ENCODE measurements at places on chromosomes 6 and 20.

- DNase-seq: no peak
Observed at GRCh38 chr6:17771609-17772008, 64.9 kb upstream of the NUP153 start.

DNA sequence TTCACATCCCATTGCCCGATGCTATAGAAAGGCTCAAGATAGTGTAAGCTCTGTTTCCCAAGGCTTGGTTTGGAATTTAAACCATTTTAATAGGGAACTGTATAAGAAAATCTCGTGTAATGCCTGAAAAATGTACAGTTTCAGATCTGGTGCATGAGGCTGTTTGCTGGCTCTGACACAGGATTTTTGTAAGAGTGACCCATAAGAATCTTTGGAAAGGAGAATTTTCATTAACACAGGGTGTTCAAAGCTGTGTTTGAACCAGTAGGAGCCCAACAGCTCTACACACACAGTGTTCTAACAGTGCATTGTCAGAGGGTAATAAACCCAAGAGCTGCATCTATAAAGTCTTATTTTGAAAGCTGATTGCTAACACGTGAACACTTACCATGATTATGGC lies 293.5 kb downstream of the PRL start:
- no peak for DNase-seq

- DNase-seq: no peak
Observed at GRCh38 chr6:36249536-36249935, 20.3 kb upstream of the PNPLA1 start.

DNA sequence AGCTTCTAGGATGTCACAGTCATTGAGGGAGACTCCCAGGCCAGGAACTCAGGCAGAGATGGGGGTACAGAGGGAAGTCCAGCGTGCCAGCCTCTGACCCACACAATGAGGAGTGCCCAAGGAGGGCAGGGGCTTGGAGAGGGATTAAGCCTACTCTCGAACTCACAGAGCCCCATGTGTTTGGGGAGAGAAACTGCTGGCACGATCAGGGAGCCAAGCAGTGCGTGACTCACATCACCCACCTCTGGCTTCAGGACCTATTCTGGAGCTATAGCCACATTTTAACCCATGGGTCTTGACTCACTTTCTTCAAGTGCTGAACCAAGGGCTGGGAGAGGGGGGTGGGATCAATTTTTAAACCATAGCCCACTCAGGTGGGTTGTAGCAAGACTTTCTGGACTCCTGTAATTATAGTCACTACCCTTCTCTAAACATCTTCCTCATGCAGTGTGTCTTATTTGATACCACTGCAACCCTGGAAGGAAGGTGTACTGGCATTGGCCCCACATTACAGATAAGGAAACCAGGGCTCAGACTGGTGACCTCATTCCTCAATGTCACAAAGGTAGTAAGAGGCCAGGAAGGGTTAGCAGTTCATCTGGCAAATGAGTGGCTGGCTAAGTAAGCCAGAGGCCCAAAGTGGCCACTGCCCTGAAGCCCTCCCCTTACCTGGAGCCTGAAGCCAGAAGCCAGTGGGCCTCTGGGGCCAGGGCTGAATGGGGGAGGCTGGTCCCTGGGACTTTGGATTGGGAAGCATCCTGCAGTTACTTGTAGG lies 12.0 kb downstream of the FOXP4 start:
- DNase-seq: no peak

DNA sequence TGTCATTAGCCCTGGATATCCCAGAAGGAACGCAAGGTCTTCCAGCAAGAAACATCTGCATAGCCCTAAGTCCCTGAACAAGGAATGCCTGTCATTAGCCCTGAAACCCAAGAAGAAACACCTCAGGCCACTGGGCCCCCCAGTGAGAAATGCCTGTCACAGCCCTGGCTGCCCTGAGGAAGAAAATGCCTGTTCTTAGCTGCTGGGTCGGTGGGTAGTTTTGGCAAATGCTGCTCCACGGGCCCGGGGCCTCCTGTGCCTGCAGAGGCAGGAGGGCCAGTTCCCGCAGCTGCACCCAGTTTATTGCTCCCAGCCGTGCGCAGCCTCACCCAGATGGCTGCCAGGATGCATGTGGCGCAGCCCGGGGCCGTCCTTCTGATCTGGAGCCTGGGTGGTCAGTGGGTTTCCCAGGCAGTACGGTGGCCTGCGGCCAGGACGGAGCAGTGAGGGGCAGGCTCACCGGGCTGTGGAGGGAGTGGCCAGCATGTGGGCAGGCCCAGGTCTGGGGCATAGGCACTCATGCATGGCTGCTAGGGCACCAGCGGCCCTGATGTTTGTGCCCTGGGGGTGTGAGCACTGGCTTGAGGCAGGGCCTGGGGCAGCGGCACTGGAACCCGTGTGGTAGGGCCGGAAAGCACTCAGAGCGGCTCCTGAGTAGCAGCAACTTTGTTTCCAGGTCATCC lies 219.0 kb downstream of the ERMARD start:
- no peak for DNase-seq

- DNase-seq: no peak
Observed at GRCh38 chr6:88708197-88708744, 255.1 kb downstream of the RNGTT start.

DNA sequence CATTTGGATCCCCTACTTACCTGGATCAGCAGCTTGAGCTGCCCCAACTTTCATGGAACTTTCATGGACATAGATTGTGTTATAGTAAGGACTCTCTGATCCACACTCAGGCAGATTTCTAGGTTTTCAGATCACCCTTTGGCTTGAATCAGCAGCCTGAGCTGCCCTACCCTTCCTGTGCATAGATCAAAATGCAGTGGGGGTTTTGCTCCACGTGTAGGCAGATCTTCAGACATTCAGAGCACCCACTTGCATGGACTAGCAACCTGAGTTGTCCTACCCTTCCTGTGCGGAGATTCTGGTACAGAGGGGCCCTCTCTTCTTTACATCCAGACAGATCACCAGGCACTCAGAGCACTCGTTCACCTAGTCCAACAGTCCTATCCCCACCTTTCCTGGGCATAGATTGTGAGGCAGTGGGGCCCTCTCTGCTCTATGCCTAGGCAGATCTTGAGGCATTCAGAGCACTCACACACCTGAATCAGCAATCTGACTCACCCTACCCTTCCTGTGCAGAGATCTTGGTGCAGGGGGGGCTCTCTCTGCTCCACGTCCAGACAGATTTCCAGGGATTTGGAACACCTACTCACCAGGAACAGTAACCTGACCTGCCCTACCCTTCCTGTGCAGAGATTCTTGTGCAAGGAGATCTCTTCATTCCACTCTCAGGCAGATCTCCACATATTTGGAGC lies 705.2 kb upstream of the NRSN1 start:
- DNase-seq: no peak

DNA sequence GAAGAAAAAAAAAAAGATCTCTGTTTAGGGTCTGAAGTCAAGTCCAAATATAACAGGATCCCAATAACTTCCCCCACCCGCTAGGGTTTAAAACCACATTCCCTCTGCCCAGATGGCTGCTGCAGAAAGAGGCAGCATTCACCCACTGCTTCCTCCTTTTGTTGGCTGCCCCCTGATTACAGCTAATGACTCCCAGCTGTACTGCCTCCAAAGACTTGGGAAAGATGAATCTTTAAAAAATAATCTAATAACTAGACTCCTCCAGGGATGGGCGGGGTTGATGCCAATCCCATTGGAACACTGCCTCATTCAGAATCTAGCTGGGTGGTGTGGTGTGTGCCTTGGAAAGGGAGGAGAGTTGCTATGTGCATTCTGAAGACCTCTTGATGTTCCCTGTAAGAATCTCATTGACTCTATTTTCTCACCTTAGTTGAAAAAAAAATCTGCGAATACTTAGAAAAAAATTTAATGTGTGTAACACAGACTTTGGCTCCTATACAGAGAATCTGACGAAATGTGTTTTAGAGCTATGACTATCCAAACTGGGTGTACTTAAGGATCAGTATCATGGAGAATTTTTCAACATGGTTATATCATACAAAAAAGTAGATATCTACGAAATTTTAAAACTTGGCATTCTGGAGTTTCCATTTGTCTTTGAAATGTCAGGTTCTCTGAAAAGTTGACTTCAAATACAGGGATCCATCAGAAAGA lies 174.0 kb downstream of the RNF144B start:
- no peak for DNase-seq

DNA sequence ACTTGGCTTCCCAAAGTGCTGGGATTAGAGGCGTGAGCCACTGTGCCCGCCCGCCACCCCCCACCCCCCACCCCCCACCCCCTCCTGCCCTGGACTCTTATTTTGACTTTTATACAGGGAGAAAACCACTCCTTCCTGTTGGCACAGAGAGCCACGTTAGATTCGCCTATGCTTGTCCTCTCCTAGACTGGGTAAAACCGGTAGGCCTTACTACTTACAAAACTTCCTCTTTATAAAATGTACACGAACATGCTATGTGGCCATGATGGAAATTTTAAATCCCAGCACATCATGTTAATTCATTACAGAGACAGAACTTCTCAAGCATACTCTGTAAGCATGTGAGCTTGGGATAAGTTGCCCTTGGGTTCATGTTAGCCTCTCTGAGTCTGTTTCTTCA lies 124.2 kb downstream of the SLC24A3 start:
- DNase-seq: no peak

DNA sequence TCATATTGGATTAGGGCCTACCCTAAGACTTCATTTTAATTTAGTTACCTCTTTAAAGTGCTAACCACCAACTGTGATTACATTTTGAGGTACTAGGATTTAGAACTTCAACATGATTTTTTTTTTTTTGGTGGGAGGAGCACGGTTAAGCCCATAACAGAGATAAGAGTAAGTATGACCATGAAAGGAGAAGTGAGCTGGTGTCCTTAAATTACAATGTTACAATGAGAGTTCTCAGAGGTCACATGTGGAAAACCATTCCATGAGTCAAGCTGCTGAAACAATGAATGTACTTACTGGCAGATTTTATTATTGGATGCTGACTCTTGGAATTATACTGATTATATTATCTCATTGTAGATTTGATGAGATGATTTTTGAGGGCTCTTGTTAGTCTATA lies 779.3 kb upstream of the CITED2 start:
- no peak for DNase-seq

DNA sequence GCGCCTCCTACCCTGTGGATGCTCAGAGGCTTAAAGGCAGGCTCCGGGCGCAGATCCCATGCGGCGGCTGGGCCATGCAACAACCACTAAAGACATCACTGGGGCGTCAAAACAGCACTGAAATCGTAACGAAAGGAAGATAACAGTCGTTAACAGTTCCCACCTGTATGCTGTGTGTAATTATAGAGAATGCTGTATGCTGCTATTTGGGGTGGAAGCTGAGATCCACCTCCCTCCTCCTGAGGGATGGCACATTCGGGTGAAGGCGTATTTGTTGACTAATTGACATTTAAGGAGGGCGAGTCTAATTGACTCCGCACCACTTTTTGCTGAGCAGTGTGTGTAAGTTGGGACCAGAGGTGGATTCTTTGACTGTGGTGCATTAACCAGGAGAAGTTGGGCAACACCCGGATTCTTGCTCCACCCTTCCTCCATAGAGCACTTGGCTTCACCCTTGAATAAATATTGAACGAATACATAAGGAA lies 687 bp downstream of the SLC35A1 start:
- no peak for DNase-seq

GRCh38 chr6:143967706-143968376 lies 40.2 kb downstream of the PLAGL1 start:
- no peak for DNase-seq

- no peak for DNase-seq
Observed at GRCh38 chr6:135073756-135074393, 19.3 kb upstream of the HBS1L start.

DNA sequence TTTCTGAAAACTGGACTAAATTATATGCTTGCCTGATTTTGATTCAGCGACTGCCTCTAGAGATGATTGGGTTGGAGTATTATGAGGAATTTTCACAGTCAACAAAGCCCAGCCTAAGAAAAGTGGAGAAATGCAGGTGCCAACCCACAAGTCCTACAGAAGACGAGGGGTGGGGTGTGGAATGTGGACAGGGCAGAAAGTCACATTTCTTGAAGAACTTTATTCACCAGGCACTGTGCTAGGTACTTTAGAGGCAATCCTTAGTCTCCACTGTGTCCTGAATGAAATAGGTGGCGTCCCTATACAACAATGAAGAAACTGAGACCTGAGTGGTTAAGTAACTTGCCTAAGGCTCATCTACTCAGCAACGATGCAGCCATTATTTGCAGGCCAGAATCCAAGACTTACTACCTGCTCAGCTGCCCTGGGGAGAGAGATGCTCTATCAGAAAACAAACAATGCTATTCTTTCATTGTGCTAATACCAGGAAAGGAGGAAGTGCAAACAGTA lies 106.3 kb downstream of the RNF144B start:
- no peak for DNase-seq

DNA sequence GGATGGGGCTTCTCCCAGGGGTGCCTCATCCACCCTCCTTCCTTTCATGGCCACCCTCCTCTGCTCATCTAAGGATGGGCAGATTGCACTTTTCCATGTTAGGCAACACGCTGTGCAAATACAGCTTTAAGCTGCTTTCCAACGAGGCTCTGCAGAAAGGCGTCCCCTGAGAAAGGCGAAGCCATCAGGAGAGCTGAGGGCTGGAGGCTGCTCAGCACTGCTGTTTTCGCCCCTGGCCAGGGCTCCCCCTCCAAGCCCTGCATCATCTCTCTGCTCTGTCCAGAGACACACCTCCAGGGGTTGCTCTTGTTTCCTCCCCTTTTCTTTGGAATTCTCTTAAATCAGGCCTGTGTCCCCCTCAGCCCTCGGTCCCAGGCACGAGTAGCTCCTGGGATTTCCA lies 526.1 kb downstream of the CDH26 start:
- DNase-seq: no peak

DNA sequence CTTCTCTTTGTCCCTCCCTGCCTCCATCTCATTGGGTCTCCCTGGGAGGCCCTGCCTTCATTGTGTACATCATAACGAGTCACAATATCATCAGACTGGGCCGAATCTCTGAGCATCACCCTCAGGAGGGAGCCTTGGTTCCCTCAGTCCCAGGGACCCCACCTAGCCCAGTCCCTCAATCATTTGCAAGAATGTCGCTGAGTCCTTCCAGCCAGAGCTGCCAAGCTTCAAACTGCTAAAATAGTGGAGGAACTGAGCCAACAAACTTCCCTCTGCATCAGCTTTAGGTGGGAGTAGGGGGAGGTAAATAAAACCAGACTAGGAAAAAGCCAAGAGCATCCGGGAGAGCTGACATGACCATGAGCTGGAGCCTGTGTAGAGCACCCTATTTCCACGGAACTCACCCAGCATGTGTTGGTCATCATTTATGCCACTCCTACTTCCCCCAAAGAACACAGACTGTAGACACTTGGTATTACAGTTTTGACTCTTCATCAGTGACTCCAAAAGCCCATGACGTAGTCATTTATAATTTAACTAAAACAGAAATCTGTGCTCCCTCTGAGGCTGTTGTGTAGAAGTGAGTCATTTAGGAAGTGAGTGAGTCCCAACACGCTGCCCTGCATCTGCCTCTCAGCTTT lies 28.8 kb upstream of the IL17A start:
- DNase-seq: no peak

GRCh38 chr6:129590408-129591022 lies 119.5 kb downstream of the ARHGAP18 start:
- no peak for DNase-seq

GRCh38 chr20:44123874-44124535 lies 63.0 kb downstream of the JPH2 start:
- no peak for DNase-seq

- peak; percentile 85 for DNase-seq
Observed at GRCh38 chr6:16331384-16332174, 93.2 kb downstream of the GMPR start.

All from NCI-H1694 treated with DMSO at 0.1 percent for 48 hours (cell line).